Uterine smooth muscle cell (primary cell): ENCODE measurements at places on chromosomes 5 and 9. TPM values are rescaled to one million over a fixed set of nuclear protein-coding genes. Genes with fewer than 3 reads are reported as not detected.

Gene DBN1
- total RNA-seq = 153 and 171 TPM in 2 replicates

Gene ROR2
- total RNA-seq = 8.9 and 18.7 TPM in 2 replicates

Gene RETREG1
- 4.3 and 6.6 TPM in 2 replicates for total RNA-seq

Gene NUTM2G
- not detected in 2 replicates for total RNA-seq

Gene BAG1
- total RNA-seq = 20.5 and 21.8 TPM in 2 replicates

Gene IL3
- not detected in 2 replicates for total RNA-seq

Gene CCL27
- total RNA-seq = 0.11 TPM in 1 of 2 replicates, not detected in the other

Gene BRINP1
- total RNA-seq = 2.3 and 4.0 TPM in 2 replicates

Gene AJM1
- total RNA-seq = 1.4 and 3.5 TPM in 2 replicates

Gene RUSC2
- total RNA-seq = 20.3 and 24.7 TPM in 2 replicates

Gene CSF1R
- under 0.01 and 0.25 TPM in 2 replicates for total RNA-seq

Gene PCDH12
- under 0.01 and 0.11 TPM in 2 replicates for total RNA-seq

Gene SAPCD2
- total RNA-seq = 7.1 and 18.6 TPM in 2 replicates

Gene CAAP1
- 16.5 and 23.0 TPM in 2 replicates for total RNA-seq

Gene HSDL2
- total RNA-seq = 33.2 and 38.1 TPM in 2 replicates

Gene FOXI1
- total RNA-seq = not detected in 2 replicates

Gene ANKRD31
- total RNA-seq = 0.11 and 0.25 TPM in 2 replicates
